Panc1 (cell line): ENCODE measurements at places on chromosomes 13 and 19.

DNA sequence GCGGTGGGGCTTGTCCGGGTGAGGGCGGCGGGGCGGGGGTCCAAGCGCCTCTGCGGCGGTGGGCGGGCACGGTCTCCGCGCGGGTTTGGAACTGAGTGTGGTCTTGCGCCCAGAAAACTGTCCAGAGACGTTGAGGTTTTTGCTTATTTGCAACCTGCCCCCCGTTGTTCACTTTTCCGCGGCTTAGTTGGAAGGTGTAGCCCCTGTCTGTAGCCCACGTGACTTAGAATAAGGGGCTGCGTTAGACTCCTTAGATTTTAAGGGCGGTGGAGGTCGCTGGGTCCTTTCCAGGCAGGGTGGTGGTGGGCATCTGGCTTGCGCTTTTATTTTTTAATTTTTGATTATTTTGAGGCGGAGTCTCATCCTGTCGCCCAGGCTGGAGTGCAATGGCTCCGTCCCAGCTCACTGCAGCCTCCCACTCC lies 748 bp downstream of the RPS15 start:
- no peak for DNase-seq

DNA sequence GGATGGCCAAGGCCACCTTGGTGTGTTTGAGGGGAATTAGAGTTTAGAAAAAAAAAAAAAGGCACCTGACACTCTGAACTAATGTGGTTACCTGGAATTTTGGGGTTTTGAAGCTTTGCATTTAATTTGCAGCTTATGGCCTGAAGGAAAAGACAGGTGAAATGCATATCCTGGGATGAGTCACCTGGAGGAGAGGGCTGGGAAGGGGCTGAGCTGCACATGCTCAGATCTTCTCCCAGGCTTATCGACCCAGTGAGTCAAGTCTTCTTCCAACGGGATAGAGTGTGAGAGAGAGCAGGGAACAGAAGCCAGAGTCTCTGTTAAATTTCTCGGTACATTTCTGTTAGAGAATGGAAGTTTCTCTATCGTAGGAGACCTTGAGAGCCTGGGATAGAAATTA lies 29.7 kb upstream of the ALOX5AP start:
- no peak for DNase-seq

GRCh38 chr19:30219702-30220101 lies 152.5 kb upstream of the ZNF536 start:
- no peak for DNase-seq

GRCh38 chr13:50370303-50370950 lies 355.2 kb downstream of the KCNRG start:
- no peak for DNase-seq

- DNase-seq: no peak
Measured at GRCh38 chr19:19067276-19068072, 3.7 kb downstream of the SLC25A42 start.

DNA sequence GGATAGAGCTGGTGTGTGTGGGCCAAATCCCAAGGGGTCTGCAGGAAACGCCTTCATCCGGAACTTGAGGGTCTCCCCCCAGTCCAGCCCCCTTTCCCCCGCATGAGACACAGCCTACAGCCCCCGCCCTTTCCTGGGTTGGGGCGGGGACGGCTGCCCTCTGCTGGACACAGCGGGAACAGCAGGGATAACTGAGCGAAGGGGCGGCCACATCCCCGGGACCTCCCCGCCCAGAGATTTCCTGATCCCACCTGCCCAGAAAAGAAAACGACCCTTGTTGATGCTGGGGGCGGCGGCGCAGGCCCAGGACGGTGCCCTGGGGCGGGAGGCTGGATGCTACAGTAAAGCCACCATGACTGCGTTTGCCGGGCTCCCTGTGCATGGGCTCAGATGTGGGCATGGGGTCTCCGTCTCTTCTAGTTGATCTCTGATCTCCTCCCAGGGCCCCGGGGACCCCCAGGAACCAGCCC lies 14.2 kb downstream of the ONECUT3 start:
- DNase-seq: no peak

- no peak for DNase-seq
Measured at GRCh38 chr13:26561651-26562511, 4.4 kb downstream of the WASF3 start.
